ENCODE measurements at places on chromosomes 6 and 20. TPM values are rescaled to one million over a fixed set of nuclear protein-coding genes. Genes with fewer than 3 reads are reported as not detected.

PPIL6 gene
- polyA plus RNA-seq, result 12.2 TPM

DNA sequence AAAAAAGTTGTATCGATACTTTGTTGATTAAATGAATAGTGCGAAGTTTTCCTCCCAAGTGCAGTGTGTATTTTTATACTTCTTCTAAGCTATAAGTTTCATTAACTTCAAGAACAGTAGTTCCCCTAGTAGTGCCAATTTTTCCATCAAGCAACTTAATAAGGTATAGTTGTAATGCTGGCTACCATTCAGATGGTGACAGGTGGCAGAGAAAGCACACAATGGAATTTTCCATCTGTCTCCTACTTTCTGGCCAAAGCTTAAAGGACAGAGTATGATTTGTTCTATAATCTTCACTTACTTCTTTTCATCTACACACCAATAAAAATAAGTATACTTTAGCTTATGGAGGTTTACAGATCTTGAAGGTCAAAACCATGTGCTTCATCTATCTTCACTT is 431.1 kb downstream of the NKAIN2 start:
- DNase-seq, result no peak

- DNase-seq, result no peak
Observed at GRCh38 chr6:89198235-89198634, 18.9 kb downstream of the GABRR1 start.

- peak; percentile 67 for DNase-seq
Observed at GRCh38 chr20:58870293-58871014, 17.9 kb downstream of the GNAS start.

- no peak for DNase-seq
Observed at GRCh38 chr6:139447656-139447975, 73.2 kb upstream of the CITED2 start.

SLC52A3 gene
- polyA plus RNA-seq, result 0.61 TPM

SNAI1 gene
- polyA plus RNA-seq, result 7.7 TPM

FRK gene
- 4.8 TPM for polyA plus RNA-seq

LHFPL5 gene
- polyA plus RNA-seq, result not detected

DNA sequence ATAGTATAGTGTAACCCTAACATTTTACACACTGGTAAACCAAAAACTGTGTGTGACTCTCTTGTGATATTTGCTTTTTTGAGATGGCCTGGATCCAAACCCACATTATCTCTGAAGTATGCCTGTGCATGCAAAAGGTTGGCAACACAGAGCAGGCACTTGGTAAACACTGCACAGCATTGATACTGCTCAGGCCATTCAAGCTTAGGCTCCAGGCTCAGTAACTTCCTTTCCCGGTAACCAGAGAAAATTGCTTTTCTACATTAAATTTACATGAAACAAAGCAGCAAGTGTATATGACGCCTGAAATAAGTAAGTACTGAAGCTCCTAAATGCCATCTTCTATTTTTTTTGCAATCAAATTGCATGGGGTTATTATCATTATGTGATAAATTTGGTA is 205.7 kb downstream of the EPM2A start:
- DNase-seq, result no peak

RUNX2 gene
- 3.3 TPM for polyA plus RNA-seq

DNA sequence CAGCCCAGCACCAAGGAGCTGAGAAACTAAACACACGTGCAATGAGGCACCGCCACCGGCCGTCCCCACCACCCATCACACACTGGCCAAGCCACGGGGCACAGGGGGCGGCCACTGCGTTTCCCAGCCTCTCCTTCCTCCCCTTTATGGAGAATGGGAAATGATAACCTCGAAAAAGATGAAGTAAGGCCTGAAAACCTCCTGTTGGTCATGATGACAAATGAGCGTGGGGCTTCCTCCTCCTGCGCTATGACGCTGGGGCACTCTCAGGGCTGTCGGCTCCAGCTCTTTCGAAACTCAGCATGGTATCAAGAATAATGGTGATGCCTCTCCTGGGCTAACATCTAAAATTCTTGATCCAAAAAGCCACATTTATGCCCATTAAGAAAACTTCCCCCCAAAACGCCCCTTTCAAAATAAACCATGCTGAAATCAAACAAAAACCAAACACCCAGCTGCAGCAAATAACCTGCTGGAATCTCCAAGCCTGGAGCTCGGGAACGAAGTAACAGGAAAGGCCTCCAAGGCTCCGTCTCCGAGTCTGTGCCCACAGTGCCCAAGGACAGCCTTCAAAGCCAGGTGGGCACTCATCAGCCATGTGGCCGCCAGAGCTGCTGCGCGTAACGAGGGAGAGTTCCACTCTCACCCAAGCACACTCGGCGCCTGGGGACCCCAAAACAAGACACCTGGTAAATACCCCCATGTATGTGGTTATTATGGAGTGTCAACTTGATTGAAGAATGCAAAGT is 50.0 kb downstream of the TAF4 start:
- DNase-seq, result no peak

- no peak for DNase-seq
Observed at GRCh38 chr20:6265204-6265904, 142.5 kb upstream of the FERMT1 start.

DNA sequence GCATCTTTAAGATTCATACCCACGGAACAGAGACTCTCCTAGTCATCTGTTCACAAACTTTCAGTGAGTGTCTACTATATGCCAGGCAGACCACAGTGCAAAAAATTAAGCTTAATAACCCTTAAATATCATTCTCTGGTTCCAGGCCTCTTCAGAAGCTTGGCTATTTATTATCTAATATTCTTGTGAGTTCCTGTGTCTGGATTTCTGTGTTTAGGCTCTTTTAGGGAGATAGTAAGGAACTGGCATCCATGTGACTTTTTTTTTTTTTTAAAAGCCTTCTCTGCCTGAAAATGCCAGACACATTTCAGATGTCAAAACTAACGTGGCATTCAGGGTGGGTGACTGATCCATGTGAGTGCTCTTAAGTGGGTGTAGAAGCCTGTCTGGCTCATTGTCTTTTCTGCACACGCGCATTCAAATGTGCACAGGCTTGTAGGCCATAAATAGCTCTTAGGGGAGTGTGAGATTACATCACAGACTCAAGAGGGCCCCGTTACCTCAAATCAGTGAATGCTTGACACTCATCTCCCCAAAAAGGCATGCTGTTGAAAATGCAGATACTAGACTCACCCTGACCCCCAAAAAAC is 141.9 kb downstream of the GMPR start:
- DNase-seq, result no peak

- peak; percentile 74 for DNase-seq
Observed at GRCh38 chr6:156720691-156721685, 56.2 kb upstream of the ARID1B start.

- no peak for DNase-seq
Observed at GRCh38 chr6:56833873-56834272, 121.0 kb upstream of the BEND6 start.

HCK gene
- polyA plus RNA-seq, result 4.2 TPM

CCN2 gene
- 103 TPM for polyA plus RNA-seq

CNR1 gene
- 0.10 TPM for polyA plus RNA-seq

GRCh38 chr6:137170266-137171052 is 3.0 kb downstream of the IL22RA2 start:
- DNase-seq, result no peak

DNA sequence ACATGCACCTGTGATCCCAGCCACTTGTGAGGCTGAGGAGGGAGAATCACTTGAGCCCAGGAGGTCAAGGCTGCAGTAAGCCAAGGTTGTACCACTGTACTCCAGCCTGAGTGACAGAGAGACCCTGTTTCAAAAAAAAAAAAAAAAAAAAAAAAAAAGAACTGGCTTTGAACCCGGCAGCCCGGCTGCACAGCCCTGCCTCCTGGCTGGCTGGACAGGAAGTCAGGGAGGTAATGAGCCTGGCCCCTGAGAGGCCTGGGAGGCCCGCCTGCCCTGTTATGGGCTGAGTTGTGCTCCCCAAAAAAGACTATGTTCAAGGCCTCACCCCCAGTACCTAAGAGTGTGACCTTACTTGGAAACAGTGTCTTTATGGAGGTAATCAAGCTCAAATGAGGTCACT is 65.6 kb downstream of the ABHD12 start:
- DNase-seq, result no peak

GRCh38 chr20:20207872-20208271 is 155.5 kb downstream of the CFAP61 start:
- no peak for DNase-seq

DNA sequence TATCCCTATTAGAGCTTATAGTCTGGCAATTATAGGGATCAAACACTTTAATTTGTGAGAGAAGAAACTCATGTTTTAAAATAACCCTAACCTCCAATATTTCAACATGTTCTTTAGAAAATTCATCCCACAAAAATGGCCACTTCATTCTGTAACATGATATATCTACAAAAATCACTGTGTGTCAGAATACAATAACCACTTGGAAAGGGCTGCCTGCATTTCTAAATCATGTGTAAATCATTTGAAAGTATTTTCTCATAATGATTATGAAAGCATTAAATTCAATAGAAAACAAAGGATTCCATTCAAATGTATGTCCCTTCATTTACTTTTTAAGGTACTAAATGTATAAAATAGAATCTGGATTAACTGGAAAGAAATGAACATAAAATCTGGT is 101.4 kb upstream of the NHSL1 start:
- DNase-seq, result no peak

Measured in right lung (tissue), 10 donors.